NCI-H510A treated with DMSO at 0.1 percent for 48 hours (cell line): ENCODE measurements at places on chromosomes 7 and 10.

GRCh38 chr7:139855498-139856270 is 26.6 kb downstream of the TBXAS1 start:
- no peak for DNase-seq

DNA sequence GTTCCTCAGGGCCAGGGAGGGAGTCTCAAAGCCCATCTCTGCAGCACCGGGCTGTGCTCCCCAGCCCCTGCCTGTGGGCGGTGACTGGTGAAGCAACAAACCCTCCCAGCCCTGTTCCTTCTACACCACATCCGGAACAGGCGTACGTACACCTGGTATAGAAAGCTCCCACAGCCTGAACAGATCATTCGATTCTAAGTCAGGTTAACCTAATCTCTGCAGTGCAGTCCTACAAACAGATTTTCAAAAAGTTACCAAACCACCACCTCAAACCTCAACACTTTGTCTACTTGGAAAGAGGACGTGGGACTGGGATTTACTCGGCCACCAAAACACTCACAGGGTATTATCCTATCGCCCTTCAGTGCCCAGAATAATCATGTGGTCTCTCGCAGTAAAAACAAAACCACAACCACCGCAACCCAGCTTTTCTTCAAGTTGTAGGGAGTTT is 238.4 kb downstream of the DIP2C start:
- DNase-seq, result no peak

DNA sequence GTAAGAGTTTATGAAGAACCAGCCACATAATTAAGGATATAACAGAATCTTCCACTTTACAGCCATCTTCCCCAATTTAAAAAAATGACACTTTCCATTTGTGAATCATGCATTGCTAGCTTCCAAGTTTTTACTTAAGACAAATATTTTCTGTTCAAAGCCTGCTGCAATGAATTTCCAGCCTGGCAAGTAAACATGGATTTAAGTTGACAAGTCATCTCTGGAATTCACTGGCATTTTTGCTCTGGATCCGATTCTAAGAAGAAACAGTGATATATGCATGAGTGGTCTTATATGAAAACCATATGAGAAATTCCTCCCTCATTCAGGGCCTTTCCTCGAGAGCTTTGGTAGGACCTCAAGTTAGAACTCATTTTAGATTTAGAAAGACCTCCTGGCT is 116.1 kb upstream of the CDCA7L start:
- DNase-seq, result no peak

DNA sequence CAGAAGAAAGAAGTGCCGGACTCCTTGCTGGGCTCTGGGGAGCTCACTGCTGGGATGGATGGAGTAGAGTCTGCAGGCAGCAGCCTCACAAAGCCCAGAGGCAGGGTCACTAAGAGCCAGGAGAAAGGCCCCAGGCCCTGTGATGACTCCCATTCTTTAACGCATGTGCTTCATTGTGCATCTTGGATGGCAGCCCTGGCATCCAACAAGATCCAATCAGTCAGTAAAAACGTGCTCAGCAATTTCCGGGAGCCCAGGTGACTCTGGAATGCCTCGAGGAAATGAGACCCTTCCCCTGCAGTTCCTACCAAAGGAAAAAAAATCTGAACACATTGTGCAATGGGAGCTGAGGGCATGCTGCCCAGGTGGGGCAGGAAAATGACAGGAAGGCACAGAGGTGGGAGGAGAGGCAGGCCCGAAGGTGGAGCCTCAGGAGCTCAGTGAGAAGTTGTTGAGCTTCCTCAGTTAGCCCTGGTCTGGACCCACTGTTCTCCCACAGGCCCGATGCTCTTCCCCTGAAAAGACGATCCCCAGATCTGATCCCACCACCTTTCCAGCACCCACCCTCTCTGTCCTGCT is 60.7 kb upstream of the TMEM72 start:
- no peak for DNase-seq
